NCI-H345 (cell line): ENCODE measurements at places on chromosomes 7 and 10.

- DNase-seq, result no peak
Measured at GRCh38 chr7:101746314-101746713, 71.1 kb upstream of the CUX1 start.

DNA sequence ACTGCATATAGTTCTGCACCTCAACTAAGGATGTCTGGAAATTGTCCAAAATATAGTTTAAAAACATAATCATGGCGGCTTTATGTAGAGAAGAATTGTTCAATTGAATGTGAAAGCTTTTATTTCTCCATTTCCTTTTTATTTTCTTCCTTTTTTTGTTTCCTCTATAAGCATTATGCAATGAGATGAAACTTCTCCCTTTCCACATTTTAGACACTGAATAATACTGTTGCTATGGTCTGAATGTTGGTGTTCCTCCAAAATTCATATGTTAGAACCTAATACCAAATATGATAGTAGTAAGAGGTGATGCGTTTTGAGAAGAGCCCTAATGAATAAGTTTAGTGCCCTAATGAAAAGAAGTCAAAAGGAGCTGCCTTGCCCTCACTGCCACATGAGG lies 175.0 kb downstream of the RNLS start:
- no peak for DNase-seq

DNA sequence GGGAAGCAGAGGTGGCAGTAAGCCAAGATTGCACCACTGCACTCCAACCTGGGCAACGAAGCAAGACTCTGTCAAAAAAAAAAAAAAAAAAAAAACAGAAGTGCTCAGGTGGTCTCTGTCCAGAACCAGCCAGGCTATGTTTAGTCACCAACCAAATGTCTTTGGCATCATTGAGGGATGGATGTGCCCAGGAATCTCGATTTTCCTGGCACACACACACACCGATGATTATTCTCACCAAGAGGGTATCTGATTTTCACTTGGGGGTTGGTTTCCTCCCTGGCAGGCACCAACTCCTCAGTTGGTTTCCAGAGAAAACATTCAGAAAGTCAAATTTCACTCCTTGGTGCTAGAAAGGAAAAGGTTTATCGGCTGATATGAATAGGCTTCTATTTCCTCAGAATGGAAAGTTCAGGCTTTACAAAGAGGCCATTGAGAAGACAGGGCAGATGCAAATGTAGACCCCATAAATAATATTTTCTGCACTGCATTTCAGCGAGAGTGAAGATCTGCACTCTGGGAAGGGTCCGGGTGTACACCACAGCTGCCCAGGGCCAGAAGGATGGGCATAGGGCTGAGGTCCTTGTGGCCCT lies 154.8 kb downstream of the TNS3 start:
- no peak for DNase-seq

GRCh38 chr10:87038286-87038717 lies 18.2 kb downstream of the FAM25A start:
- DNase-seq, result no peak

- DNase-seq, result no peak
Measured at GRCh38 chr7:135888740-135889139, 88.4 kb downstream of the MTPN start.

DNA sequence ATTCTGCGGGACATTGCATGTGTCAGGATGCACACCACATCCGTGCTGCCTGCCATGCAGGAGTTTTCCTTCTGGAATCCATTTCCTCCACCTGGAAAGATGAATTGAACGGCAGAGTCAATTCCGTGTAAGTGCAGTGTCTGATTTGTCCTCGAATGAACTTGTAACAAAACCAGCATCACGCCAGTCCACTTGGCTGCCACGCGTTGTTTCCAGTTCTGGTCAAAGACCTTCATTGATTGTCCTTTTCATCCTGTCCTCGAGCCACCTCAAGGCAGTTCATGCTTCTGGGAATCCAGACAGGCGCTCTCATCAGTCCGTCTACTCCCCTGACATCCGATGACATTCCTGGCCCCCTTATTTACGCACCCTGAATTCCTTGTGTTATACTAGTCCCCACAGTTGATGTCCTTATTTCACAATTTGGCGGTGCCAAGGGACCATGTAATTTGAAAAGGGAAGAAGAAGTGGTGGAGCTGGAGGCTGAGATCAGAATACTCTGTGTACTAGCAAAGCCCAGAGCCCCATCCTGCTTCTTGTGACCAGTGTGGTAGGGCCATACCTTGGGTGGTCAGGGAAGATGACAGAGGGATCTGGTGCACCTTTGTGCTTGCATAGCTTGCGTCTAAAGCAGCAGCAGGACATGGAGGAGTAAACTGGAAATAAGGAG lies 502.2 kb downstream of the PLXNA4 start:
- no peak for DNase-seq

DNA sequence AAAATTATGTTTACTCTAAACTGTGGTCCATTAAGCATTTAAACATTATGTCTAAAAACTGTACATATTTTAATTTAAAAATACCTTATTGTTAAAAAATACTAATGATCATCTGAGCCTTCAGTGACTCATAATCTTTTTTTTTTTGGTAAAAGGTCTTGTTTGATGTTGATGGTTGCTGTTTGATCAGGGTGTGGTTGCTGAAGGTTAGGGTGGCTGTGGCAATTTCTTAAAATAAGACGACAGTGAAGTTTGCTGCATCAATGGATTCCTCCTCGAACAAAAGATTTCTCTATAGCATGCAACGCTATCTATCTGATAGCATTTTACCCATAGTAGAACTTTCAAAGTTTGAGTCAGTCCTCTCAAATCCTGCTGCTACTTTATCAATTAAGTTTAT lies 180.0 kb upstream of the AHR start:
- no peak for DNase-seq

DNA sequence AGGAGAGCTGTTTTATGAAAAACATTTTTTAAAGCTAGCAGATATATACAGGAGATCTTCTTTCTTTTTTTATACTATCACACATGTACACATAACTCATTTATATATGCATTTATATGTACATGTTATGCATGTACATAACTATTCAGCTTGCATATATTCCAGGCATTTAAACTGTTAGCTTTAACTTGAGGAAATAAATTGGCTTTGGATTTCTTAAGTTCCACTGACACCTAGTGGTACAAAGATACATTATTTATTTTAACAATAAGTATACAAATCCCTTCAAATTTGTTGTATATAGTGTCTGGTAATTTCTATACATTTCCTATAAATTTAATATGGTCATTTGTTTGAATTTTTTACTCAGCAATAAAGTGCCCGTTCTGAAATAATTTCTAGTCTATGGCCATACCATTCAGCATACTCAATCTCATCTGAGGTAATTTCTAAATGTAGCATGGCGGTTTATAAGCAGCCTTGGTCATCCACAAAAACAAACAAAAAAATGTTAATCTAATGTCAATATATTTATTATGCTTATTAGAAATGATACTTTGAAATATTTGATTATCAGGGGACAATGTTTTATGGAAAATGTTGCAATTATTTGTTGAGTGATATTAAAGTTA lies 11.6 kb downstream of the ZDHHC6 start:
- DNase-seq, result no peak

GRCh38 chr7:105650382-105650970 lies 69.2 kb upstream of the EFCAB10 start:
- no peak for DNase-seq

DNA sequence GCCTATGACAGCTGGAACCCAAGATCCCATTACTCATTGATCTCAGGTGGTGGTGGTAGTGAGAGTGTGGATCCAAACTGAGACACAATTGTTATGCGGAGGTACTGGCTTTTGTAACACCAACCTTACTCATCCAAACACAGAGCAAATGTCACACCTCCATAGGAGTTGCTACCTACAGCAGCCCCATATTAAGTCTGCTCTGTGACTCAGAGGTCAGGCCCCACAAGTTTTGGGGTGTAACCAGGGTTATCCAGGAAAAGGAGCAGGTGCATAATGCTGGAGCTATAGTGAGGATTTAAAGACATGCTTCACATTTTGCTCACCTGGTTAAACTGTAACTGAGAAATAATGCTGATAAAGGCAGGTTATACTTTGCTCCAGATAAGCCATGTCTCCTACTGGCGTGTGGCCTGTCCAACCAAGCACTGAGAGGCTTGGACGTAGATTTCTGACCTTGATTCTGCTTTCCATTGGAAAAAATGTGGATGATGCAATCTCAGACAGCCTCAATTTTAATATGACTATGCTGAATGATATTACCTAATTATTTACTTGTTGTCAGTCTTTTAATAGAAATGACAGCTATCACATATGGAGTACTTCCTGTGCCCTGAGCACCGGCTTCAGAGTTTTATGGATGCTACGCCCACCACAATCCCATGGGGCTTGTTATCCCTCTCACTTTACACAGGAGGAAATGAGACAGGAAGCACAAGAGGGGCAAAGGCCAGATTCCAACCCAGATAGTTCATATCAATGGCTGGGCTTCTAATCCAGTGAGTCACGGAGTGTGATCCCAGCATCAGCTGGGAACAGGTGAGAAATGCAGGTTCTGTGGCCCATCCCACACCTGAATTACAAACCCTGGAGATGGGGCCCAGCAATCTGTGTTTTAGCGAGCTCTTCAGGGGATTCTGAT lies 181.3 kb downstream of the CHN2 start:
- no peak for DNase-seq

GRCh38 chr10:126153711-126154628 lies 234.3 kb downstream of the ADAM12 start:
- DNase-seq, result no peak

- DNase-seq, result no peak
Measured at GRCh38 chr7:139808427-139808826, 20.6 kb upstream of the TBXAS1 start.

GRCh38 chr7:16318989-16319915 lies 102.1 kb downstream of the CRPPA start:
- DNase-seq, result no peak

- DNase-seq, result peak; percentile 65
Measured at GRCh38 chr7:132472463-132473120, 103.7 kb downstream of the PLXNA4 start.

DNA sequence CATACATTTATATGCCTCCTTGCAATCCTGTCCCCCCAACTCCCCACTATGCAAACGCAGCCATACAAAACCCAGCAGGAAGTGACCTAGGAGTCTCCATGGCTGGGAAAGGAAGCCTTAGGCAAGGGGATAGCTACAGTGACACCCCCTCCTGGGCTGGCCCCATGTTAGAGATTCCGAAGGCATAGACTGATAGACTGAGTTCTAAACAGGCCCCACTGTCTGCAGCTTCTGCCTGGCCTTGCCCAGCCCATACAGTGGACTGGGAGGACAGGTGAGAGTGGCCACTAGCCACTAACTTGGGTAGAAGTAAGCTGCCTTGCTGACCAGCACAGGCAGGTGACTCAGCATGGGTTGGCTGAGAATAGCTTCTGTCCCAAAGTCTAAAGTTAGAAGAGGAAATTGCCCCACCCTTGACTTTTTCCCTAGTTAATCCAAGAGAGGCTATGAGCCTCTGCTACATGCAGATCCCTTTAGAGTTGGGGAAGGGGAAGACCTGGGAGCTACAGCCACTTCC lies 106.3 kb downstream of the C10orf105 start:
- DNase-seq, result no peak

GRCh38 chr7:67813621-67814292 lies 817.1 kb downstream of the TYW1 start:
- no peak for DNase-seq

DNA sequence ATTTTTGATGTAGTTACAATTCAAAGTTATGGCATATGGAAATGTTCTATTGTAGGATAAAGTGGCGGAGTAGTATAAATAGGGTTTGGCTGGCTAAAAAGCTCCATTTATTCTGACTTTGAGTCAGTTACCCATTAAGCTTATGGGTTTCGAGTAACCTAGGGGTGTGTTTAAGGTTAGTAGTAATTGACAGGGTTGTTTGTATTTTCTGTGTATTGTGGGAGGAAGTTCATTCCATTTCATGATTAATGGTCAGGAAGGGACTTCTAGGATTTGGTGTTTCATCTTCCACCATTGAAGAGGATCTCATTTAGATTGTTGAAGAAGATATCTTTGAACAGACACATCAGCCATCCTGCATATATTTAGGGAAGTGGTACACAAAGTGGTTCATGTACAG lies 75.0 kb downstream of the BICC1 start:
- DNase-seq, result no peak

DNA sequence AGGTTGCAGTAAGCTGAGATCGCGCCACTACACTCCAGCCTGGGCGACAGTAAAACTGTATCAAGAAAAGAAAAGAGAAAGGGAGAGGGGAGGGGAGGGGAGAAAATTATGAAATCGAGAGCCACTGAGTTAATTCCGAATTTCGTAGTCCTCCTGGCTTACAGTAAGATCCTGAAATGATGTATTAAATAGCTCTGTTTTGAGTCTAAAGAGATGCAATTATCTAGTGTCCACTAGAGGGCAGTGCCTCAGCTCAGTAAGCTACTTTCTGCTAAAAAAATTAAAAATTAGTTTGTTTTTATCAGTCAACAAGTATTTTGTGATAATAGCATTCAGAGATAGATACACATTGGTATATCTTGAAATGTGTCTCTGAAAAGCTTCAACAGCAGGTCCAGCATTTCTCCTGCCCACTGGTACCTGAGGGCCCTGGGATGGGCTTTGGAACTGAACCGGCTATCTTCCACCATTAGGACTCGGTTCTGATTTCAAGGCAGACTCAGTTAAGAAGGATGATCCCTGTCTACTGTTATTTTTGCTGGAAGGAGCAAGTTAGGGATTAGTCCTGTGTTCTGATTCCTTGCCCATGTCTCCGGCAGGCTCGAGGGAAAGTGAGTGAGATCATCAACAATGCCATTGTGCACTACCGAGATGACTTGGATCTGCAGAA lies 19.5 kb downstream of the TSPAN33 start:
- peak; percentile 32 for DNase-seq

GRCh38 chr10:121036431-121036830 lies 185.3 kb downstream of the WDR11 start:
- no peak for DNase-seq

- DNase-seq, result no peak
Measured at GRCh38 chr7:43648473-43649406, 65.8 kb downstream of the STK17A start.

- no peak for DNase-seq
Measured at GRCh38 chr7:124992851-124993562, 63.4 kb upstream of the POT1 start.

DNA sequence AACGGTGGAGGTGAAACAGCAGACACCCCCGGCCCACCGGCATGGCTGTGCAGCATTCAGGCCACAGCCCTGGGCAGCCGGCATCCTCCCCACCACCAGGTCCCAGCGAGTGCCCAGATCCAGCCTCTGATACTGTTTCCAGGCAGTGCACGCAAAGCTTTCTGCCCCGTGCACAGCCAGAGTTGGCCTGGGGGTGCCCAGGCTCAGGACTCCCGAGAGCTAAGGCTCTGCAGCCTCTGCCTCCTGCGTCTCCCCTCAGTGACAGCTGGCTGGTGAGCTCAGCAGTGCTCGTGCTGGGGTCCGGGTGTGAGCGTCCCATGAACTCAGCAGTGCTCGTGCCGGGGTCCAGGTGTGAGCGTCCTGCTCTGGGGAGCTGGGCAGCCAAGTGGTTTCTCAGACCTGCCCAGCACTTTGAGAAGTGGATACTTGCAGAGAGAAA lies 65.4 kb downstream of the CFAP46 start:
- no peak for DNase-seq

GRCh38 chr7:221978-222715 lies 29.8 kb downstream of the FAM20C start:
- no peak for DNase-seq
